ENCODE measurements at places on chromosomes 5 and 9.

DNA sequence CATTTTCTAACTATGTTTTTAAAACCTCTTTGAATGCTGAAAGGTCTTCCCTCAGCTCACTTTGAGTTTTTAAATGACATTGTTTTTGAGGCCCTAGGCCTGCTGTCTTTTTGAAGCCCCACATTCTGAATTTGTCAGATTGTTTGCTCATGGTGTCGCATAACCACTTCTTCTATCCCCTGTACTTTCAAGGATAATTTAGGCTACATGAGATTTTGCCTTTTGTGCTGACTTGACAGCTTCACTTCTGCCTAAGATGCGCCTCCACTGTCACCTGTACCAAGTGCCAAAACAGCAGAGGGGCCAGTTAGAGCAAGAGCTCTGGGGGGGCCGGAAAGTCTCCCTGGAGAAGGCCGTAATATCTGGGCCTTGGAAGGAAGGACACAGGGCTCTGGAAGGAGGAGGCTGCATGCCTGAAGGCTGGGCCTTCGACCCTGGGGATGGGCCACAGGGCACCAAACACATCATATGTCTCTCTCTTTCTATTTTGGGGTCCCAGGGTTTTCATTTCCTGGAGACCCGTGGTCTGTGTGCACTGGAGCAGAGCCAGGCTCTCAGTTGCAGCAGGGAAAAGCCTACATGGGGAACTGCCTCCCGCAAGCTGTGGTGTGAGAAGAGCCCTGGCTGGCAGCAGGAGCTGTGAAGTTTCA is 49.1 kb downstream of the NDST1 start:
- no peak for DNase-seq

DNA sequence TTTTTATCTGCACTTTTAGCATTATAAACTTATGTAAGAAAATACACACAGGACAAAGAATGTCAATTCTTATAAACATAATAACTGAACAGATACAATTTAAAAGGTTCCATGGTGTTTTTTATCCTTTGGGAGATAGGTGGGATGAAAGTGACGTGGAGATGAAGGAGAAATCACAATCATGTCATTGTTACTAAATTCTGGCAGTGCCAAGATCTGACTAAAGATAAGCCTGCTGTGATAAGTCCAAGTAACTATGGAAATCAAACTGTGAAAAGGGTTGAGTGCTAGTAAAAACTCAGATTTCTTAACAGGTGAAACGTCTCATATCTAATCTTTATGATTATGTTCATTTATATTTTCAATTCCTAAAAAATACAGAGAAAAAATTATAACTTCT is 11.1 kb downstream of the LEAP2 start:
- no peak for DNase-seq

DNA sequence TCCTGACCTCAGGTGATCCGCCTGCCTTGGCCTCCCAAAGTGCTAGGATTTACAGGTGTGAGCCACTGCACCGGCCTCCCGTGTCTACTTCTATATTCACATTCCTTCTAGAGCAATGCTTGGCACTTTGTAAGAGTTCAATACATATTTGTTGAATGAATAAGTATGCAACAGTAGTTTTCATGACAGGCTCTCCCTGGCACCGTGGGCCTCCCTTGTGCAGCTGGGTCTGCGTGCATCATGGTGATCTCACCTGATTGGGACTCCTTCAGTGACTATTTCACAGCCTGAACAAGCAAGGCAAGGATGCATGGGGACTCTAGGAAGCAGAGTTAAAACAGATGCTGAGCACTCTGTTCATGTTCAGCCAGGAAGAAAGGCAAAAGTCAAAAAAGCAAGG is 6.8 kb upstream of the ZBTB34 start:
- DNase-seq, result no peak

DNA sequence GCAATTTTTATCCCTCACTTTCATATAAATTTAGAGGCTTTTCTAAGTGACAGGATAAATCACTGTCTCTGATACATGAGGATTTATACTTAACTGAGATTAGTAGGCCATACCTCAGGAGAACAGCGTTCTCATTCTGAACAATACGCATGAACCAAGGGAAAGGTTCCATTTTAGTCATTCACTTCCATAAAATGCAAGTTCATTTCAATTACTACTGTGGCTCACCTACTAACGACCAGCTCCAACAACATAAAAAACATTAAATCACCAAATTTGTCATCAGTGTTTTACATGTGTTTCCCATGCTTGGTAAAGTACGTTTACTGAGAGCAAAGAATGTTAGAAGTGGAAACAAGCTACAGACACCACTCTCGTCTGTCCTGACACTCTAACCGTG is 67.4 kb downstream of the EFNA5 start:
- no peak for DNase-seq

- DNase-seq, result no peak
Measured at GRCh38 chr5:178142642-178143041, 11.0 kb downstream of the NHP2 start.

DNA sequence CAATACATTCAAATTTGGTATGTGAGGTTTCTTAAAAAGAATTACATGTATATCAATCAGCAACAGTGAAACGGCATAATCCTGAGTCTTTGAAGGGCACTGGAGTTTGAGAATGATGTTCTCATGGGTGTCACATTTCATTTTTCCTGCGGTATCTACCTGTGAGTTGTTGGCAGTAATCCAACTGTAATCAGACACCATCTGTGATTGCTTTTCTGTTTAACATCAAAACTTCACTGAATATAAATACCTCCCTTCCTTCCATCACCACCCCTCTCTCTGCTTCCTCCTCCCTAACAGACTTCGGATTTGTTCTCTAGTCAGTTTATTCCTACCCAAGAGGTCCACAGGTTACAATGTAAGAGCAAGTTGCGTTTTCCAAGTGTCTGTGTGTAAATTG is 275.2 kb upstream of the PCSK5 start:
- DNase-seq, result no peak

GRCh38 chr9:27625751-27626150 is 52.5 kb upstream of the C9orf72 start:
- DNase-seq, result no peak

DNA sequence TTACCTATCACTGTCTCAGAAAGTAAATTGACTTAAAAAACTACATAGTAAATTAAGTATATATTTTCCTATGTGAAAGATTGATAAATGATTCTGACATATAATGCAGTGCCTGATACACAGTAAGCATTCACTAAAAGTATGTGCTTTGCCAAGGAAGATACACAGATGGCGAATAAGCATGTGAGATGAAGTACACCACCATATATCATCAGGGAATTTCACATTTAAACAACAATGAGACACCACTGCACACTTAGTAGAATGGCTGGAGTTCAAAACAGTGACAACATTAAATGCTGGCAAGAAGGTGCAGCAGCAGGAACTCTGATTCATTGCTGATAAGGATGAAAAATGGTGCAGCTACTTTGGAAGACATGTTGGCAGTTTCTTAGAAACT is 1118.8 kb downstream of the DTWD2 start:
- DNase-seq, result no peak

DNA sequence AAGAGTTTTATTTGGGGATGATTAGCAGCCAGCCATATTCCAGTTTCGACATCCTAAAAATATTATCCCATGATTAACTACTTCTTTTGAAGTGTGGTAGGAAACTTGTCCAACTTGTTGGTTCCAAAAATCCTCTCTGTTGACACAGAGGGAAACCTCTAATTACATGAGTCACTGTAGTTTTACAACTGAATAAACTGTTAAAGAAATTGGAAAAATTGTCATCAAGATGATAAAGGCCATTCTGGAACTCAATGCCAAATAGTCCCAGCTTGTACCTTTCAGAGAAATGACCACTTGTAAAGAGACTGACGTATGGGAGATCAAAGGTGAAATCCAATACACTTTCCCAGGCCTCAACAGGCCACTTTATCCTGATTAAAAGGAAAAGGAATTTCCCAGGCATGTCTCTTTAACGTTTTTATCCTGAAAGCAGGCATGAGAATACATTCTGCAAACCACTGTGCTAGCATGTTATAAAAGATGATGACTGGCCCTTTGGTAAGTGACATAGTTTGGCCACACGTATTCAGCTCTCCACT is 261.6 kb downstream of the GLIS3 start:
- peak; percentile 37 for DNase-seq

GRCh38 chr5:52864884-52865283 is 77.2 kb downstream of the ITGA1 start:
- DNase-seq, result no peak

DNA sequence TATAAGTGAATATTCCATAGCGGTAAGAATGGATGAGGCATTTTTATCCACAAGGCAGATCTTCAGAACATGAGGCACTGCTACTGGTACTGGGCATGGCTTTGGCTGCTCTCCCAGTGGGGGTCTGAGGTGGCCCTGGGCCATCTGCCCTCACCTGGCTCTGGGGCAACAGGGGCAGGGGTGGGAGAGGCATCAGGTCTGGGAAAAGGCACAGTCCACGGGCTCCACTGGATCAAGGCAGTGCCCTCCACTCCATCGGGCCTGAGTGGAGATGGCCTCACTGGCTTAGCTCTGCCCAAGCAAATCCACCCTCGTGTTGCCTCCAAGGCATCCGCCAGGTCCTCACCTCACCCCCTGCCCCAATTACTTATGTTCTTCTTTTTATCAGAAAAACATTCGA is 10.9 kb upstream of the NKD2 start:
- no peak for DNase-seq

- DNase-seq, result no peak
Measured at GRCh38 chr5:179488491-179488890, 61.9 kb upstream of the RUFY1 start.

DNA sequence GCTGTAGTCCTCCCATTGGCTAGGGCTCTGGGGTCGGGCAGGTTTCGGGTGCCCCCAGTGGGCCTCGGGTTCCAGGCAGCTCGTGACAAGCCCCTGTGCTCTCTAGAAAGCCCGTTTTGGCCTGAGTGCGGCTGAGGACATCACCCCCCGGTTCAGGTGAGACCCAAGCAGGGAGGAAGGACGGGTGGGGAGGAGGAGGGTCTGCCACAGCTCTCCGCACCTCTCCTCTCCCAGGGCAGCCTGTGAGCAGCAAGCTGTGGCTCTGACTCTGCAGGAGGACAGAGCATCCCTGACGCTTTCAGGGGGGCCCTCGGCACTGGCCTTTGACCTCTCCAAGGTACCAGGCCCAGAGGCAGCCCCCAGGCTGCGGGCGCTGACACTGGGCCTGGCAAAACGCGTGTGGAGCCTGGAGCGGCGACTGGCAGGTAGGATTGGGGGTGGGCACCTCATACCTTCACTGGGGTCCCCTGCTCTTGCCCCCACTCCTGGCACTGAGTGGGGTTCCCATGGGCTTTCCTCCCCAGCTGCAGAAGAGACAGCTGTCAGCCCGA is 672 bp downstream of the PAXX start:
- DNase-seq, result no peak

GRCh38 chr9:105098370-105098769 is 146.1 kb upstream of the SLC44A1 start:
- no peak for DNase-seq

DNA sequence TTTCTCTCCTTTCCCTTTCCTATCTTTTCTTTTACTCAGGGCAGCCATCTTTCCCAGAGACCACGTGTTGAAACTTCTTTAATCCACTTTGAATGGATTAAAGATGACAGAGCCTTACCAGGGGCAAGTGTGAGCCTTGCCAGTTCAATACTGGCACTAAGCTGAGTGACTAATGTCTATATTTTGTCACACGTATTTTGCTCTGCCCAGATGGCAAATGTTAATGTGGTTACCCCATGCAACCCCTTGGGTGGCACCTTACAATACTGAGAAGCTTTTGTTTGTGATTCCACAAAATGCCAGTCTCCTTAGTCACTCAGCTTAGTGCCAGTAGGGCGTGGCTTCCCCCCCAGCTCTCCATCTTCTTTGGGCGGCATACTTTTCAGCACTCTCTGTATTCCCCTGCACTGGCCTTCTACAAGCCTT is 24.8 kb downstream of the ANXA1 start:
- no peak for DNase-seq

DNA sequence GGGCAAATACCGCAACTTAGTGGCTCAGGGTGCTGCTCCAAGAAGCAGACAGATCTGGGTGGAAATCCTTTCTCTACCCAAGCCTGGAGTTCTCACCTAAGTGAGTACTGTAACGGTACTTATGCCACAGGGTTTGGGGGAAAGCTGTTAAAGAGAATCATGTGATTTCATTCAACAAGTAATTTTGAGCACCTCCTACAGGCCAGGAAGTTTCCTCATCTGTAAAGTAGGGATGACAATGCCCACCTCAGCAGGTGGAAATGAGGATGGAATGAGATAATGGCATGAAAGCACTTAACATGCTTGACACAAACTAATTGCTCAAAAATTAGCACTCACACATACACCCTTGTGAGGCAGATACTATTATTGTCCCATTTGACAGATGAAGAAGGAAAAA is 114.1 kb downstream of the JAKMIP2 start:
- no peak for DNase-seq

DNA sequence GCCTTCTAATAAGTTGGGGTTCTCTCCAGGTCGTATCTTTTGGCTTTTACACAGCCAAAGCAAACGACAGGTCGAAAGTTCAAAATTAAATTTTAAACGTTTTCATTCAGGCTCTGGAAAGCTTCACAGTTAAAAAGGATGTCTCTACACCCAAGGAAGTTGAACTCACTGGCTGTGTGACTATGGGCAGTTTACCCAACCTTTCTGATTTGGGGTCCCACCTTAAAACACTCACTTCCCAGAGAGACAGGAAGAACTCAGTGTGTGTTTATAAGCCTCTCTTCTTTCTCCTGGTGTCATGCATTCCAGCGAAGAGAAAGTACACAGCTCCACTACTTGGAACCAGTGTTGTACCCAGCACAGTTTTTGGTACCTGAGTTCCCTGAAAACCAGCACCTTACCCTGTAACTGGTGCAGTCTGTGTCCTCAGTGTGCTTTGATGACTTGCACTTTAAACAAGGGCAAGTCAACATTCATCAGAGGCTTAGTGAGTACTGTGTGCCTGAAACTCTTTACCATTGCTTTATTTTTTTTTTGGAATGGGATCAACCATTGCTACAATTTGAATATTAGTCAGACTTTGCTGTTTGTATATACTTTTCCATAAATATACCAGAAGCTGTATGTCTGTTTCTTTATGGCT is 1.7 kb downstream of the SRD5A1 start:
- no peak for DNase-seq

- no peak for DNase-seq
Measured at GRCh38 chr5:116152169-116152568, 67.3 kb downstream of the COMMD10 start.

- DNase-seq, result peak; percentile 84
Measured at GRCh38 chr9:10235376-10235775, 377.4 kb downstream of the PTPRD start.

DNA sequence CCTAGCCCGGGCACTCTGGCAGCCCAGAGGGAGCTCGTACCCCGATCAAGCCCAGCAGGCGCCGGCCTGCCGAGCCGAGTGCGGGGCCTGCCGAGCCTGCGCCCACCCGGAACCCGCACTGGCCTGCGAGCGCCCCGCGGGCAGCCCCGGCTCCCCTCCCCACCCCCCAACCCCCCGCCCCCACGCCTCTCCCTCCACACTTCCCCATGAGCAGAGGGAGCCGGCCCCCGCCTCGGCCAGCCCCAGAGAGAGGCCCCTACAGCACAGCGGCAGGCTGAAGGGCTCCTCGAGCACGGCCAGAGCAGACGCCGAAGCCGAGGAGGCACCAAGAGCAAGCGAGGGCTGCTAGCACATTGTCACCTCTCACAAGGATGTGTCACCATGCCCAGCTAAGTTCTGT is 36.2 kb upstream of the CCDC180 start:
- DNase-seq, result no peak

All from NCI-H446 (cell line).